ENCODE measurements at places on chromosomes 5 and 9.

DNA sequence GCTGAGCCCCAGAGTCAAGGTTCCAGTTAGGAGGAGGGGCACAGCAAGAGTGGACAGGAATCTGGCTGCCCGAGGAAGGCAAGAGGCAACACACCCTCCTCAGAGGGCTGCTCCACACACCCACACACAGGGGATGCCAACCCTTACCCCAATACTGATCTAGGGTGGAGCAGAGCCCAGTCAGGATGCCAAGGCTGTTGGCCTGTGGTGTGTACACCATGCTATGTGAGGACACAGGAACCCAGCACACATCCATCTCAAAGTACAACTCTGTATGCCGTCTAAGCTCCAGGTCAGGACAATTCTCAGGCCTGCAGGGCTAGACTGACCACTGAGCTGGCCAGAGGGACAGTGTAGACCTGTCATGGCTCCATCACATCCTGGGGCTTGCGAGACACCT lies 2.6 kb downstream of the SEPTIN8 start:
- DNase-seq = no peak

GRCh38 chr9:99602854-99603253 lies 218.8 kb upstream of the NR4A3 start:
- no peak for DNase-seq

GRCh38 chr9:33236571-33236970 lies 3.4 kb upstream of the SPINK4 start:
- no peak for DNase-seq

DNA sequence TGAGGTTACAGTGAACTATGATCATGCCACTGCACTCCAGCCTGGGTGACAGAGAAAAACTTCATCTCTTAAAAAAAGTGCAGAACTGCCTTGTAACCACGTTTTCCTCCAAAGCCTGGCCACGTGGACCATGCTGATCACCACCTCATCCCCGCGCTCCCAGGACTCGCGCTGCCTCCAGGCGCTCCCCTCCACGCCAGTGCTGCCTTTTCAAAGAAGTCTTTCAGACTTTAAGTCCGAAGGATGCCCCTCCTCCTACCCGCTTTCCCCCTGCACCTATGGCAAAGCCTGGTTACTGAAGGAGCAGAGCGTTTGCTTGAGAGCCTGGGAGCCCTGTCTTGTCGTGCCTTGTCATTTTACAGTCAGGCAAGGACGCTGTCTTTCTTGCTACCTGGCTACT lies 43.8 kb downstream of the HABP4 start:
- no peak for DNase-seq

DNA sequence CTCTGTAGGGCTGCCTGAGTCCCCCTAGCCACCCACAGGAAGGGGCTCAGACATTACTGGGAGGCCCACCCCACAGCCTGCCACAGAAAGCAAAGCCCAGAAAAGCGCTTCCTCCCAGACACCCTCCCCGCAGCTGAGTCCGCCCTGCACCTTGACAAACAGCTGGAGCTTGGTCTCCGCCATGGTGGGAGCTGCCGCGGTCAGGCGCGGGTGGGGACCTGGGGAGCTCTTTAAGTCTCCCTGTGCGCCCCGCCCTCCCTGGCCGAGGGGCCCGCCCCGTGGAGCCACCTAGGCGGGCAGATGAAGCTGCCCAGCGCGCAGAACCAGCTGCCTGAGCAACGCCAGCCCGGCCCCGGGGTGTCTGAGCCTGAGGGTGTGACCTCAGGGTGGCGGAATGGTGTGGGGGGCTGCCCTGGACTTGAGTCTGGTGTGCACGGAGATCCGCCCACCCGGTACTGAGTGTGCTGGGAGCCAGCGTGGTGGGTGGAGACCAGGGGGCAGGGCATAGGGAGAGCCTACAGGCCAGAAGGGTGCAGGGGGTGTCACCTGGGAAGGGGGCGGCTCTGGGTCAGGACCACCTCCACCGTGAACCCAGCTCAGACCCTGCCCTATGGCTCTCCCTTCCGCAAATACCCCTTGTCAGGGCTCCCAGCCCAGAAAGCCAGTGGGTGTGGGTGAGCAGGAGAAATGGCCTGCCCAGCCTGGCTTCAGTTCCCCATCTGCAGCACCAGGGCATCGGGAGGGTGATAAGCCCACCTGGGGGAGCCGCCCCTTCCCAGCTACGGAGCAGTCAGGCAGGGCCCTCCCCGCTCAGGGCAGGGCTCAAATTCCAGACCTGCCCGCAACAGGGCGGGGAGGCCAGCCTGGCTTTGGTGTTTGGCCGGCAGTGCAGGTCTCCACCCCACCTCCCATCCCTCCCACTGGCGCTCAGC lies at the start of gene CLIC3:
TSS of gene CLIC3 (minus strand) at position 208 of the 932 bp plus-strand sequence. CDS start at position 183, 25 bp downstream.
- DNase-seq = peak; percentile 41

GRCh38 chr5:40223884-40224402 lies 455.8 kb upstream of the PTGER4 start:
- DNase-seq = peak; percentile 92

- peak; percentile 20 for DNase-seq
Observed at GRCh38 chr5:73135429-73136054, 15.2 kb downstream of the TMEM171 start.

DNA sequence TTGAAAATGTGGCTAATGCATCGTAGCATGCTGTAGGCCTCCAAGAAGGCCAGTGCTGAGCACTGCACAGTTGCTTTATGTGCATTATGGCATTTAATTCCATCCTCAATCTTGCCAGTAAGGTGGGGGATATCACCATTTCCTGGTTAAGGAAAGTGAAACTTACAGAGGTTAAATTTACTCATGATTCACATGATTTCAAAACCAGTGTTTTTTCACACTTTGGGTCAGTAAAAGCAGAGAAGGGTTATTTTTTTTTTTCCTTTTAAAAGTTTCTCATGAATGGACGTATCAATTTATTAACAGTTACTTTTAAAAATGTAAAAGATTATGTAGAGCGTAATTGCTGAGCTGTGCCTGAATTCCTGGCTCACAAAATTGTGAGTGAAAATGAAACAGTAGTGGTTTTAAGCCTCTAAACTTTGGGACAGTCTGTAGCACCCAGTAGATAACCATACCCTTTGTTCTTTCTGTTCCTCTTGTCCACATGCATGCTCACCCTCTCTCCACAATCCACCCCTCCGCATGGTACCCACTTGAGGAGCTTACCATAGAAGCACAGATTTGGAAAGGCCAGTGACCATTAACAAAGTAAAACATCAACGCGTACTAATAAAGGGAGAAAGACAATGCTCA lies 21.2 kb downstream of the MAST4 start:
- DNase-seq = peak; percentile 59

DNA sequence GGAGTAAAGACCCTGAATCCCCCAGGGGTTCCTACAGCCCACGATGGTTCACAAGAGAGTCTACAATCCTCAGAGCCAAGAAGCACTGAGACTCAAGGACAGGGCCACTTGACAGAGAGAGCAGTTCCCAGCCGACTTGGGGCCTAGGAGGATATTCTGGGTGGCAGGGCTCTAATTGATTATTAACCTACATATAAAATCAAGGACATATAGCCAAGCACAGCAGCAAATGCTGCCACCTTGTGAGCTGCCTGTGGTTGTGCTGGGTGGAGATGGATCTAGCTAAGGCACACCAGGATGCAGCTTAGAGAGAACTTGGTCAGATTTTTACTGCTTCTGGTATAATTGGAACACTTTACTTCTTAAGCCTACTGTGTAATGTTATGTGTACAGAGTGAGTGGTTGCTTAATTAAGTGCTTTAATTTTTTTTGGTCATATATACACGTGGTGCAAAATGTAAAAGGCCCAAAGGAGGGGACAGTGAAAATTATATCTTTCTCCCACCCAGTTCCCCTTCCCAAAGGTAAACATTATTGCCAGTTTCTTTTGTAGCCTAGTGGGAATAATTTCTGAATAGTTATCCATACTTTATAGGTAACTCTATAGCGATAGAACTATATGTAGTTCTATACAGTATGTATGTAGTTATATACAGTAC lies 78.8 kb downstream of the F2RL2 start:
- peak; percentile 75 for DNase-seq

DNA sequence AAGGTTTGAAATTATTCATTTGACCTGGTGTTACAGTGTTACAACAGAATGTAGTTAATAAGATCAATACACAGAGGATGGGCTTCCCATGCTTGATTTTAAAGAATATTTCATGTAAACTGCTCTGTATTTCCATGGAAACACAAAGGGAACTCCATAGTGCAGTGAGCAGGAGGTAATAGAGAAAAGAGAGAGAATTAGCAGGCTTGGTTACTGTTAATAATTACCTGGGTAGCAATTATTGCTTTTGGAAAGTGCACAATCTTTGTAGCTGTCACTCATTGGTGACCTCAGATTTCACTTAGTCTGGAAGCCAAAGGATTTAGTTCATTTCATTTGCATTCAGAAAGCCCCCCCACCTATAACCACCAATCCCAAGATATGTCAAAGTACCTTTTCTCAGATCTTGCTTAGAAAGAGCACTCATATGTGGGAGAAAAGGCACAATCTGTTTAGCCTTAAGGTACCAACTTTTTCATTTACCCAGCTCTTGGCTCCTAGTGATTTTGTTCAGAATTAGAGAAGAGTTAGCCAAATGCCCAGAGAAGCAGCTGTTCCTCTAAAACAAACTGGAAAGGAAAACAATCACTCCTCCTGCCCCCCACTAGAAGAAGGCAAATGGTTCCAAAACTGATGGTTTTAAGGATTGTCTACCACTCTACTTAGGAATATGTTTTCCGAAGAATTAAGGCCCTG lies 234.5 kb upstream of the SLC24A2 start:
- DNase-seq = no peak

GRCh38 chr5:136094189-136094912 lies 38.3 kb upstream of the SMAD5 start:
- DNase-seq = no peak

- no peak for DNase-seq
Observed at GRCh38 chr9:107229241-107229741, 53.8 kb upstream of the RAD23B start.

DNA sequence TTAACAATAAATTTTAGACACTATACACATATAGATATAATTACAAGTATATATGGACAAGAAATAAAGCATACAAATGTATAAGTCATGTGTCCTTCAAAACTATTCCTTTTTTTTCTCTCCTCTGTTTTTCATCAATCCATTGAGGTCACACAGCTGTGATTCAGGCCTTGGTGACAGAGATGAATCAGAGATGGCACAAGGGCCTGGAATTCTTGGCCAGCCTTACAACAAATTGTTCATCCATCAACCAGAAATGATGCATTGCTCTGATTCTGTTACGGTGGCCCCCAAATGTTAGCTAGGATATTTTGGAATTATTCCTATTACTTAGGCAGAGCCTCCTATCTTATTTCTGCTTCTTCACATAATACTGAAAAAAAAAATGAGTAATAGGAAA lies 108.7 kb upstream of the MPDZ start:
- DNase-seq = no peak

DNA sequence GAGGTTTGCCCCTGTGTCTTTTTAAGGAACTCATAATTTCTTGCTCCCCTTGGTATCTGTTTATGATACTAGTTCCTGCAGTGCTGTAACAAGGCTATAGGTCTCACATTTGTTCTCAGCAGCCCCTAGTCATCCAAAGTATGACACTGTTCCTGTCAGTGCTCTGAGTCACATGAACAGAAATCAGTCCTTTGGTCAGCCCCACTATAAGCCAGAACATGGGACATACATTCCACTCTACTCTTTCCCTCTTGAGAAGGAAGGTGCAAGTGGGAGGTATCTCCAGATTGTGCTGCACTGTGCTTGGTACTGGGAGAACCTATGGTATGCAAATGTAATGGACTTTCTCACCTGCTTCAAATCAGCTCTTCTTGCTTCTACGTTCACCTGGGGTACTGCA lies 87.0 kb downstream of the IARS1 start:
- DNase-seq = no peak

GRCh38 chr5:154732212-154732611 lies 23.0 kb upstream of the LARP1 start:
- no peak for DNase-seq

GRCh38 chr5:17854901-17855300 lies 220.6 kb downstream of the TAF11L14 start:
- DNase-seq = no peak

GRCh38 chr9:73847536-73847935 lies 649.6 kb upstream of the RORB start:
- DNase-seq = no peak

- DNase-seq = no peak
Observed at GRCh38 chr5:135367076-135367475, 32.0 kb downstream of the MACROH2A1 start.

DNA sequence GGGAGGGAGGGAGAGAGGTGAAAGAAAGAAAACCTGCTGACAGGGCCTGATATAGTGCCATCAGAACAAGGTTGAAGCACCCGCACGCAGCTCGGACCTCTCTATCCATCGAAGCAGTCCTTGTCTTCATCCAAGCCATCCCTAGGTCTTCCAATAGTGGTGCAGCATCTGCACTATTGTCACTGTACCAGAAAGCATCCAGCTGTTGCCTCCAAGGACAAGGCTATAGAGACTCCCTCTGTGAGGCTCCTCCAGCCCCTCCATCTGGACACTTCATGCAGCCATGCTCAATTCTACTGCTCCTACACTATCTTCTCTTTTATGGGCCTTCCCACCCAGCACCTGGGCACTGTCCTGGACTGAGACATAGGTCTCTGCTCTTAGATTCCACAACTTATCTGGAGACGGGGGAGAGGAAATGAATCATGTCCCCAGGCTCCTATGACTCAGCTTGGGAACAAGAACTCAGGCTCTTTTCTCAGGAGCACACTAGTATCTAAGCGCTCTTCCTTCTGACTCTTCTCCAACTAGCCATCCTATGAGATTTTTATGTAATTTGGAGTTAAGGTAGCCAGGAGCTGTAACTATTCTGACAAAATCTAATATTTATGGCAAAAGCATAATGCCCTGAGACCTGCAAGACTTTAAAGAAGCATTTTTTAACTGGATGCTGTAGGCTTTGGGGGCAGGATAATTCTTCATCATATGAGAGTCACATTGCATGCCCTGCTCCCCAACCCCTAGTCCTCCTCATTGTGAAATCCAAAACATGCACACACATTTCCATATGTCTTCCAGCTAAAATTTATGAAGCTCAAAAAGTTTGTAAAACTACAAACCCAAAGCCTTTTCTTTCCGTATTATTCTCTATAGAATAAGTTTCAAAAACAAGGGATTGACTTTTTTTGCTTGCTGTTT lies 446.8 kb downstream of the CCDC171 start:
- DNase-seq = no peak

DNA sequence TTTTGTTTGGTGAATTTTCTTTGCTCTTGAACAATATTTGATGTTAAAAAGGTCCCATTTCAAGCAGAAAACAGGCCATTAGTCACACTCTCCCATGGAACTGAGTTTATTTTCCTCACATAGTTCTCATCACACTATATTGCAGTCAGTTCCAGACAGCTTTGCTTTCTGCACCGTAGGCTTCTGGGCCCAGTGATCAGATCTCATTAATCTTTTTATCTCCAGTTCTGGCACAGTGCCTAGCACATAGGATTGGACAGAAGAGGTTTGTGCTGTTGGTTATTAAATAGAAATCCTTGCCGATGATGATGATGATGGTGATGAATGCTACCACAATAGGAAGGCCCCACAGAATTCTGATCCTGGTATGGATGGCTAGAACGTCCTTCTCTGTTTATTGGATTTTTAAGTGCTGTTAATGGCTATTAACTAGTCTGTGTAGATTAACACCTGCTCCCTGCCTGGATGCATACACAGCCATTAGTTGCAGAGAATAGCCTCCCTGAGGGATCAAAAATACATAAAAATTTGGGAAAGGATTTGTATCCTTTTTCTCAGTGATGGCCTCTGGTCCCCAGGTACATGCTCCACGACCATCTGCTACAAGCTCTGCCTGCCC lies 52.0 kb upstream of the NTRK2 start:
- no peak for DNase-seq
